ENCODE measurements at places on chromosomes 11 and 22. TPM values are rescaled to one million over a fixed set of nuclear protein-coding genes. Genes with fewer than 3 reads are reported as not detected.

Gene SCGB2A2
- total RNA-seq = not detected

Gene LRRC74B
- 3.6 TPM for total RNA-seq

Gene TMEM25
- 18.3 TPM for total RNA-seq

Gene TRIM48
- total RNA-seq = not detected

Gene MAFF
- total RNA-seq = 41.3 TPM

Gene KLHL35
- total RNA-seq = 2.6 TPM

Gene MS4A6A
- 176 TPM for total RNA-seq

Gene RASD2
- total RNA-seq = 3.6 TPM

Gene CYP2D6
- 1.4 TPM for total RNA-seq

Gene RIMBP3C
- 0.47 TPM for total RNA-seq

Gene OR2AG2
- 0.09 TPM for total RNA-seq

Gene ROBO3
- total RNA-seq = 11.3 TPM

Gene INS
- total RNA-seq = not detected
